ENCODE measurements at places on chromosomes 11 and 22.

DNA sequence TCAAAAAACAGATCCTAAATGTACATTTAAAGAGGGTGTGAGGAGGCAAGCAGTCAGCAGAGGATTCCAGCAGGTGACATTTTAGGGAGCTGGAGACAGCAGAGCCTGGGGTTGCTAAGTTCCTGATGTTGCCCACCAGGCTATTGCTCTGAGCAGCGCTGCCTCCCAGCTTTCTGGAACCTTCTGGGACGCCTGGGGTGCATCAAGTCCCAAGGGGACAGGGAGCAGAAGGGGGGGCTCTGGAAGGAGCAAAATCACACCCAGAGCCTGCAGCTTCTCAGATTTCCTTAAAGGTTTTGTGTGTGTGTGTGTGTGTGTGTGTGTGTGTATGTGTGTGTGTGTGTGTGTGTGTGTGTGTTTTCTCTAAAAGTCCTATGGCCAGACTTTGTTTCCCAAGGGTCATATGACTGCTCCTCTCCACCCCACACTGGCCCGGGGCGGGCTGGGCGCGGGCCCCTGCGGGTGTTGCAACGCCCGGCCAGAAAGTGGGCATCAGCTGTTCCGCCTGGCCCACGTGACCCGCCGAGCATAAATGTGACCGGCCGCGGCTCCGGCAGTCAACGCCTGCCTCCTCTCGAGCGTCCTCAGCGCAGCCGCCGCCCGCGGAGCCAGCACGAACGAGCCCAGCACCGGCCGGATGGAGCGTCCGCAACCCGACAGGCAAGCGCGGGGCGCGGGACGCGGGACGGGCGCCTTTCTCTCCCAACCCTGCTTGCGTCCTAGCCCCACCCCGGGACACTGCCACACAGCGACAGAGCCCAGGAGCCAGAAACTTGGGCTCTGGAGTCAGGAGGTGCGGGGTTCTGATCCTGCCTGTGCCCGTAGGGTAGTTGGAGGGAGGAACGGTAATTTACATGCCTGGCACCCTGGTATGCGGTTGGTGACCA, at the start of gene HMOX1:
Gene HMOX1, plus strand, starts transcription at position 560 of the 887 bp plus-strand sequence. Its CDS starts 78 bp downstream, at position 638.
- peak; percentile 86 for DNase-seq

DNA sequence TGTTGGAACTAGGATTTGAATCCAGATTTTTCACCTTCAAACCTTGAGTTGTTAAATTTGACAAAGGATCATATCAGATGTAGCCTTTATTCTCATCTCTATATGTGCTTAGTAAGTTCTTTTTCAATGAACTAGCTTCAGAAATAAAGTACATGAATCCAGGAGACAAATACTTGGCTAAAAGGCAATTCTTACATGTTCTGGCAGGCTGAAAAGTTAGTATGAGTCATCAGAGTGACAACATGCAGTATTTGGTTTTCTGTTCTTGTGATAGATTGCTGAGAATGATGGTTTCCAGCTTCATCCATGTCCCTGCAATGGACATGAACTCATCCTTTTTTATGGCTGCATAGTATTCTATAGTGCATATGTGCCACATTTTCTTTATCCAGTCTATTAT, 40.4 kb downstream of the BBOX1 start:
- DNase-seq = no peak

GRCh38 chr11:33910296-33910957, 18.6 kb upstream of the LMO2 start:
- no peak for DNase-seq

DNA sequence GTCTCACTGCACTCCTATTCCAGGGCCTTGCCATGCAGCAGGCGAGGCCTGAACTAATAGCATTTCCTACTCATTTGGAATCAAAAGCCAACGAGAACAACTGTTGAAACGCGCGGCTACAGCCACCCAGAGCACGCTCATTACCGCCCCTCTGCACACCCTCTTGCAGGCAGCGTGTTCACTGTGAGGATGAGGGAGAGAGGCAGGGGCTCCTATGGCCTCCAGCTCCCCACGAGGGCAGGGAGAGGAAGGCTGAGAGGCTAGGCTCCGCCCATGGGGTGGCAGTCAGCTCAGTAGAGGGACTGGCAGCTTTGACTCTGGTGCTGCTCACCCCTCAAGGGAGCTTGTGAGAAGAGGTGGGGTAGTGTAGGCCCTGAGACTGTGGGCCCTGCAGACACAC, 26.2 kb downstream of the LMO1 start:
- DNase-seq = no peak

- no peak for DNase-seq
Observed at GRCh38 chr22:35598396-35598710, 18.8 kb downstream of the MB start.

DNA sequence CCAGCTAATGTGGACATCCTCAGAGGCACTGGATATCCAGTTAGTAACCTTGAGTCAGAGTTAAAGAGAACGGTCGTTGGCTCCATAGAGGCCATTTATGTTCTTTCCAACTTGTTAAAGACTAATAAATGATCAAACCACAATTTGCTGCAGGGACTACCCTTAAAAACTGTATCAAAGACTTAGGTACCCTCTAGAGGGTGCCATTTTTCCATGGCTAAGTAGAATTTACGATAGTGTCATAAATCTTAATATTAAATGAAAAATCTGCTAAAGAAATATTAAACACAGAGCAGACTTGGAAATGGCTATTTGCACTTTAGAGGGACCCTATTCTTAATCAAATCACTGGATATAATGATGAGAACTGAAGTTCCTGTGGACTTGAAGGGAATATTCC, 685.2 kb upstream of the CHORDC1 start:
- no peak for DNase-seq

- DNase-seq = no peak
Observed at GRCh38 chr11:2539371-2540222, 94.8 kb downstream of the KCNQ1 start.

DNA sequence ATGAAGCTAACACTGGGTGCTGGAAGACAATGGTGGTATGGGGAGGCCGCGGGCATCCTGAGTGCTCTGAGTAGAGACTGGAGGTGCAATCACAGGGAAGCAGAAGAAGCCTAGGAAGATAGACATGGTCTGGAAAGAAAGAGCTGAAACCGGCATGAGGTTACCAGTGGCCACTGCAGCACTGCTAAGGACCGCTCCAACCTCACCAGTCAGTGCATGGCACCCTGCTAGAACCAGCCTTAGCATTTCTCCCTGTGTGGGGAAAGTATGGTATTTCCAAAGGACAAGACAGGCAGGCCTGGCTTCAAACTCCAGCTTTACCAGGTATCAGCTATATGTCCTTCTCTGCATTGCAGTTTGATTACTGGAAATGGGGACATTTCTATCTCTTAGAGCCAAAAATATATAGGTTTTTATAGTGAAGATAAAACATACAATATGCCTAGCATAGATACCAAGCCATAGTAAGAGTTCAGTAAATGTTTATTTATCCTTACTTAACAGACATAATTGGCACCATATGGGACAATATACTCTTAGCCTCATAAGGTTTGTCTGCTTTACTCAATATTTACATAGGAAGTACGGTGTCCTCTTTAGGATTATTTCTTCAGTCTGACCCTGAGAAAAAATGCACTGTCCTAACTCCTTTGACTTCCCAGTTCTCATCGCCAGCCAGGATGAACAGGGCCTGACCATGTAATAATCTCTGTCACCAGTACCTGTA, 231.1 kb downstream of the TENM4 start:
- no peak for DNase-seq

- DNase-seq = no peak
Observed at GRCh38 chr22:32964411-32965057, 93.6 kb downstream of the SYN3 start.

GRCh38 chr11:34274712-34275398, 83.0 kb downstream of the ABTB2 start:
- no peak for DNase-seq

DNA sequence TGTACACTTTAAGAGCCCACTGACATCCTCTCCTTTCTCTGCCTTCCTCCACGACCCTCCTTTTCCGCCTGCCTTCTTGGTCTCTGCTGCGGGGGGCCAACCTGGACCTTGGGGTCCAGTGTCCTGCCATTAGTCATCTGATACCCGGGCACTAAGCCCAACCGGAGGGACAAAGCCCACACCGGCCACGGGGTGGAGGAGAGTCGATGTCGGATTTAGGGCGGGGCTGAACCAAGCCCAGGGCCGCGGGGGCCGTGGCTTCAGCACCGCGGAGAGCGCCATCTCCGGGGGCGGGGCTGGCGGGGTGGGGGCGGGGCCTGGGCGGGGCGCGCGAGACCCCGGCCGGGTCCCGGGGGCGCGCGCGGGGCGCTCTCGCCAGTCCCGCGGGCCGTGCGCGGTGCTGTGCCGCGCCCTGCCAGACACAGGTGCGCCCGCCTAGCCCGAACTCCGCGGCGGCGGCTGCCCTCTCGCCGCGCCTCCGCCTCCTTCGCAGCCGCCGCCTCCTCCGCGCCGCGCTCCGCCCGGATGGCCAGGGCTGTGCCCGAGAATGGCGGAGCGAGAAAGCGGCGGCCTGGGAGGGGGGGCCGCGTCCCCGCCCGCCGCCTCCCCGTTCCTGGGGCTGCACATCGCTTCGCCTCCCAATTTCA, at the start of gene MAPK8IP1:
Gene MAPK8IP1, plus strand, starts transcription at position 378 of the 647 bp plus-strand sequence. Its CDS starts 170 bp downstream, at position 548.
- DNase-seq = peak; percentile 54

GRCh38 chr11:129298988-129299387, 76.7 kb upstream of the BARX2 start:
- DNase-seq = no peak
